ENCODE measurements at places on chromosomes 7 and 10. TPM values are rescaled to one million over a fixed set of nuclear protein-coding genes. Genes with fewer than 3 reads are reported as not detected.

The HECW1 gene
- 10.5 TPM for total RNA-seq

GRCh38 chr10:120085096-120085796 is 192.7 kb downstream of the SEC23IP start:
- no peak for DNase-seq
- no peak overlapping the region for H3K27ac ChIP-seq
- H3K4me3 ChIP-seq, result no peak overlapping the region
- no peaks in the 10 kb centered on the region for H3K36me3 ChIP-seq

DNA sequence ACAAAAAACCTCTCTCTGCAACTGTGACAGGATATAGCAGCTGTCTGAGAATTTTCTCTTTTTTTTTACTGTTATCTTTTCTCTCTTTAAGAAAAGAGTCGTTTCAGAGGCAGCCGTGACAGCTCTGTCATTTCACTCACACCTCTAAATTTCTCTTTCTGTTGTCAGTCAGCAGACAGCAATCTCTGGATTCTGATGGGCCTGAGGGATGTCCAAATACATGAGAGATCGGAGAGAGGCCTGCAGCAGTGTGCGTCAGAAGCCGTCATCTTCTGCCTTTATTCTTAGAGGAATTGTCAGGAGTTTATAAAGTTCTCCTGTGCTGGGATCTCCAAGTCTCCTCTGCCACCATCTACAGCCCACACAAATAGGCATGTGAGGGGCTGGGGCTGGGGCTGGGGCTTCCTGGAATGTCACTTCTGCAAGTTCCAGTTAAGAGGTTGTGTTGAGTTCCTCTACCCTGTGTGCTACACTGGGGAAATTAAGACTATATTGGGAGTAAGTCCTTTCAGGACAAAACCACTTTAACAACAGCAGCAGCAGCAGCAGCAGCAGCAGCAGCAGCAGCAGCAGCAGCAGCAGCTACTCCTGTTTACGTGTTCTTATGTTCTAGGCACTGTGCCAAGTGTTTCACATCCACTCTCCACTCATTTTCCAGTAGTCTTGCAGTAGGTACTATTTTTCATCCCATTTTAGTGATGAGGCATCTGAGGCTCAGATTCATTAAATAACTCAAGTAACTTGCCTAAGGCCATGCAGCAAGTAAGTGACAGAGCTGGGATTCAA is 541.3 kb downstream of the LRMDA start:
- DNase-seq, result no peak
- peaks cover 2% of the 10 kb centered on the region for H3K4me1 ChIP-seq
- no peaks in the 10 kb centered on the region for H3K27me3 ChIP-seq
- no peak overlapping the region for H3K4me3 ChIP-seq
- H3K27ac ChIP-seq, result no peak overlapping the region

- no peak for DNase-seq
- H3K4me3 ChIP-seq, result no peak overlapping the region
- H3K36me3 ChIP-seq, result no peaks in the 10 kb centered on the region
- no peaks in the 10 kb centered on the region for H3K27me3 ChIP-seq
- H3K27ac ChIP-seq, result no peak overlapping the region
- peaks cover 7% of the 10 kb centered on the region for H3K4me1 ChIP-seq
These were observed 8.1 kb downstream of the PDE1C start for GRCh38 chr7:32062150-32062549.

The SEMA3E gene
- total RNA-seq, result 1.9 TPM

DNA sequence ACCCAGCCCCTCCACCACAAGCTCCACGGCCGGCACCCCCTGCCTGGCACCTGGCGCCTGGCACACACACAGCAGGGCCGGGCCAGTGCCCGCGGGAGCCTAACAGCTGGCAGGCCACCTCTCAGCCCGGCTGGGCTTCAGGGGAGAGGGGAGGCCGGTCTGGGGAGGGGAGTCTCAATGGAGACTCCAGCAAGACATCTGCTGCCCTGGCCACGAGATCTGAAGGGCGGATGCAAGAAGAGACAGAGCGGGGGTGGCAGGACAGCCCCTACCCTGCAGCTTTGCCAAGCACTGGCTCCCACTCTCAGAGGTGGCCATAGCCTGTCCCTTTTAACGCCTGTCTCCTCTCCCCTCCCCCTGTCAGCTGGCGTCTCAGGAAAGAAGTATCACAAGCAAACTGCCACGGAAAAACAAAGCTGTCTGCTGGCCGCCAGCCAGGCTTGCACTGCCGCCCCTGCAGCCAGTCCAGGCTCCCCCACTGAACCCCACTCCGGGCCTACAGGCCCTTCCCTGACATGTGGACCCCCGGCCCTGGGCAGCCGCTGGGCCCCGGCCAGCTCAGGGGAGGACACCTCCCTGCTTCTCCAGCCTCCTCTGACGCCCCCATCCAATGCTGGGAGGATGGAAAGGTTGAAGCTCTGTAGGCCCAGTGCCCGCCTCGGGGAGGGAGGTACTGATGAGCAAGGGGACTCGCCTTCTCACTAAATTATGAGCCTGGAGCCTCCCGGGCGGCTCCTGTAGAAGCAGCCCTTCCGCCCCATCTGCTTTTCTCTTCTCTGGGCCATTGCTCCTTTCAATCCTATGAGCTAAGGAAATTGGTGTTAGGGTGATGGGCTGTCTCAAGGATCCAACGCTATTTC is 178.4 kb downstream of the ARHGAP12 start:
- H3K27ac ChIP-seq, result no peak overlapping the region
- peaks cover 8% of the 10 kb centered on the region for H3K4me1 ChIP-seq
- H3K36me3 ChIP-seq, result no peaks in the 10 kb centered on the region
- no peaks in the 10 kb centered on the region for H3K27me3 ChIP-seq
- no peak for DNase-seq

The TNRC18 gene
- 8.6 TPM for total RNA-seq

The NME8 gene
- 0.22 TPM for total RNA-seq

GRCh38 chr7:149706398-149706797 is 67.0 kb downstream of the ZNF467 start:
- H3K4me3 ChIP-seq, result no peak overlapping the region
- no peaks in the 10 kb centered on the region for H3K27me3 ChIP-seq
- H3K4me1 ChIP-seq, result peaks cover 6% of the 10 kb centered on the region
- no peaks in the 10 kb centered on the region for H3K36me3 ChIP-seq
- no peak for DNase-seq
- no peak overlapping the region for H3K27ac ChIP-seq

The NUP205 gene
- total RNA-seq, result 199 TPM

DNA sequence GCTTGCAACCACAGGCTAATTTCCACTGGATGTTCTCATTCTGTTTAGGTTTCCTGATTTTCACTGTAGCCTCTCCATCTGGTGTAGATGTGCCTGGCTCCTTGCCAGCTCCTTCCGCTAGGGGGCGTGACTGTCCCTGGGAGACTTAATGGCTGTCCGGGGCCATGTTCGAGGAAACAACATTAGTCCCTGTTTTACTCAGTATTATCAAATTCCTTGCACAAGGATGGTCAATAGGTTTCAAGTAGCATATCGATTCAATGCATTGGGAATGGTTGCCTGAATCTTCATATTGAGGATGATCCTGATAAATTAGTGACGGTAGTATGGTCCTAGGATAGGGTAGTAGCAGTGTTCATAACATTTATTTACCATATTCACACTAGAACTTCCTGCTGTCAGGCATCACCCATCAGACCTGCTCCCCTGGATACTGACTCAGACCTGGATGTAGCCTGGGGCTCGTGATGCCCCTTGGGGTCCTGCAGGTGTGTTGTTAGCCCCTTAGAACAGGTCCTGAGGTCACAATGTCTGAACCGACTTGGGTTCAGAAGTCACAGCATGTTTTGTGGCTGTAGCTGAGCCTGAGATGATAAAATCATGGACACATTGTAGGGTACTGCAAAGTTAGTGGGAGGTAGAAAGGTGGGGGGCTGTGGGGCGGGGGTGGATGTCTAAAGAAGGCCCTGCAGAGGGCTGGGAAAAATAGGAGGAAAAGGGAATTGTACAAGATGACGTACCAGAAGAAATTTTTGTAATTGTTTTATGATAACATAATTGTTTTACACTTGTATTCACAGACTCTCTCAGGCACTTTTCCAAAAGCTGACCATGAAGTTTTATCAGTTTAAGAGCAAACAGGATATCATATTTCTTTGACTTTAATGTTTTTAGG is 8.9 kb upstream of the EXOC6 start:
- H3K27ac ChIP-seq, result no peak overlapping the region
- DNase-seq, result peak; percentile 95
- H3K27me3 ChIP-seq, result no peaks in the 10 kb centered on the region
- H3K36me3 ChIP-seq, result no peaks in the 10 kb centered on the region
- 0 out of 2 replicates have a peak, but pooled peaks cover 3% of the 10 kb centered on the region for H3K4me1 ChIP-seq
- no peak overlapping the region for H3K4me3 ChIP-seq

The OR2A7 gene
- 1.9 TPM for total RNA-seq

DNA sequence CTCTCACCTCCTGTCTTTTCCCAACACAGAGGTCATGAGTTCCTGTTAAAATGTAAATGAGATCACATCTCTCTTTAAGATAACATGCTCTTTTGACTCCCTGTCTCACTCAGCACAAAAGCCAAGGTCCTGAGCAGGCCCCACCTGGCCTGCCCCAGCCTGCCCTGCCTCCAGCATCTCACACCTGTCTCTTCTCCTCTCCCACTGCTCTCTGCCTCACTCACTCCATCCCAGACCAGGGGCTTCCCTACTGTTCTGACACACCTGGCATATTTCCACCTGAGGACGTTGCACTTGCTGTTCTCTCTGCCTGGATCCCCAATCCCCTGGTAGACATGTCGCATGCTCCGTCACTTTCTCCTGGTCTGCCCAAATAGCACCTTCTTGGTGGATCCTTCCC is 285.0 kb upstream of the ZMIZ1 start:
- H3K36me3 ChIP-seq, result no peaks in the 10 kb centered on the region
- H3K27ac ChIP-seq, result no peak overlapping the region
- H3K27me3 ChIP-seq, result no peaks in the 10 kb centered on the region
- DNase-seq, result no peak
- H3K4me3 ChIP-seq, result no peak overlapping the region
- H3K4me1 ChIP-seq, result no peaks in the 10 kb centered on the region

DNA sequence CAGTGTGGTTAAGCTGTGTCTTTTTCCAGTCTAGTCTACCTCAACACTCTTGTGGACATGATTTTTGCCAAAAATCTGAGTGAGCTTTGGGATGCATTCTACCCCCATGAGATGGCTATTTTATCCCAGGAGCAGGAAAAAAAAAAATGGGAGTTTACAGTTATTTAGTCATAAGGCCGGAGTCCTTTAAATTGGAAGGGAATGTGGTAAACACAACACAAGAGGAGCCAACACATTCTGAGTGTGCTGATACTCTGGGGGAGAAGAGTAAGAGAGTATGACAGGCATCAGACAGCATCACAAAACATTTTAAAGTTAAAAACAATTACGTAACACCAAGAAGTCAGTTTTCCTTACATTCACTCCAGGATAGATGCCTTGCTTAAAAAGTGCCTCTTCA is 46.1 kb downstream of the C1GALT1 start:
- no peak overlapping the region for H3K27ac ChIP-seq
- H3K4me1 ChIP-seq, result peaks cover 9% of the 10 kb centered on the region
- H3K36me3 ChIP-seq, result no peaks in the 10 kb centered on the region
- H3K27me3 ChIP-seq, result no peaks in the 10 kb centered on the region
- DNase-seq, result no peak

- no peaks in the 10 kb centered on the region for H3K27me3 ChIP-seq
- peaks cover 2% of the 10 kb centered on the region for H3K4me1 ChIP-seq
These were observed 489.5 kb downstream of the REEP3 start for GRCh38 chr10:64010711-64011110.

All from H1 (cell line).